ENCODE measurements at places on chromosomes 1 and 21. TPM values are rescaled to one million over a fixed set of nuclear protein-coding genes. Genes with fewer than 3 reads are reported as not detected.

- no peak for DNase-seq
Observed at GRCh38 chr1:153573351-153573750, 7.7 kb upstream of the S100A2 start.

DNA sequence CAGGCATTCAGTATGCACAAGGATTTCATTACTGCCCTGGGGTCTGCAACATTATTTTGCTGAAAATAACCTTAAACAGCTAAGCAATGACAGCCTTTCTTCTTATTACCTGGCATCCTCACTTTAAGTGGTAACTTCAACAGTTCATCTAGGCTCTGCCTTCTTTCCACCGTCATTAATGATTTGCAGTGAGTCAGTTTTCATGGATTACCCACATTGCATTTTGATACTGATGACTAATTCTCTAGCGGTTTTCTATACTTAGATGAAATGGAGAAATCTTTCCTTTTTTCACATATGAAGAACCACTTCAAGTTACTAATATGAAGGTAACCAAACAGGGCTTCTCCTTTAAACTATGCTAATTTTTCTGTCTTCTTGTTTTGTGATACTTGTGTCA is 226.9 kb upstream of the TMPRSS15 start:
- no peak for DNase-seq

DNA sequence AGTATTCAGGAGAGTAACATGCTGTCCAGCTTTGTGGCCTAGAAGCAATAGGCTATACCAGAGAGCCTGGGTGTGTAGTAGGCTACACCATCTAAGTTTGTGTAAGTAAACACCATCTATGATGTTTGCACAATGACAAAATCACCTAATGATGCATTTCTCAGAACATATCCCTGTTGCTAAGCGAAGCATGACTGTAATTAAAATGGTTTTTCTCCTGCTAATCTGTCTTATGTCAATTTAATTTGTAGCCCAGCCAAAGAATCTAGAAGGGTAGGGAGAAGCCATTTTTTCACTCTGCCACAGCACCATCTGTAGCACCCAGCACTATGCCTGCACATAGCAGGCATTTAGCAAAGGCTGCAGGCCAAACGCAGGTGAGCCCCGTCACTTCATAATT is 2.0 kb upstream of the TTC24 start:
- DNase-seq, result no peak

GRCh38 chr1:184734980-184735379 is 19.7 kb downstream of the EDEM3 start:
- DNase-seq, result no peak

DNA sequence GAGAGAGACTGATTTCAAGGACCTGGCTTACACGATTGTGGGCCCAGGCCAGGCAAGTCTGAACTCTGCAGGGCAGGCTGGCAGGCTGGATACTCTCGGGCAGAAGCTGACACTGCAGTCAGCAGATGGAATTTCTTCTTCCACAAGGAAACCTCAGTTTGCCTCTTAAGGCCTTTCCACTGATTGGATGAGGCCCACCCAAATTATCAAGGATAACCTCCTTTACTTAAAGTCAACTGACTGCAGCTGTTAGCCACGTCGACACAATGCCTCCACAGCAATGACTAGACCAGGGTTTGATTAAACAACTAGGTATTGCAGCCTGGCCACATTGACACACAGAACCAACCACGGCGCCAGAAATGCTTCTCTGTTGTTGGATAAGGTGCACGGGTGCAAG is 130.5 kb downstream of the PSMG1 start:
- DNase-seq, result no peak

DNA sequence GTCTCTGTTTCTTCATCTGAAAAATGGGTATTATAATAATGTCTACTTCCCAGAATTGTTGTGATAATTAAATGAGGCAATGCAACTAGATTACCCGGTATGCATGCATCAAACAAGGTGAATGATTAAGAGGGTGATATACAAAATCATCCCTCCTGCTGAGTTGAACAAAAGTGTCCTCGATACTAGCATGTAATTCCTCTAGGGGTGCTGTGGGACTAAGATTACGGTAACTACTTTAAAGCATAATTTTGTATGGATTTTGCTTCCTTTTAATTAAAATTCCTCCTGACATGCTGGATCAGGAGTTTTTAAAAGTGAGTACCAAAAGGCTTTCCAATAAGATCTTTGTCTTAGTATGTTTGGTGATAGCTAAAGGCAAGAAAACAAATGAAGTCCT is 98.7 kb upstream of the PRMT6 start:
- no peak for DNase-seq

DNALI1 gene
- total RNA-seq, result 10.0 TPM

ATP6V1G3 gene
- total RNA-seq, result not detected

DNA sequence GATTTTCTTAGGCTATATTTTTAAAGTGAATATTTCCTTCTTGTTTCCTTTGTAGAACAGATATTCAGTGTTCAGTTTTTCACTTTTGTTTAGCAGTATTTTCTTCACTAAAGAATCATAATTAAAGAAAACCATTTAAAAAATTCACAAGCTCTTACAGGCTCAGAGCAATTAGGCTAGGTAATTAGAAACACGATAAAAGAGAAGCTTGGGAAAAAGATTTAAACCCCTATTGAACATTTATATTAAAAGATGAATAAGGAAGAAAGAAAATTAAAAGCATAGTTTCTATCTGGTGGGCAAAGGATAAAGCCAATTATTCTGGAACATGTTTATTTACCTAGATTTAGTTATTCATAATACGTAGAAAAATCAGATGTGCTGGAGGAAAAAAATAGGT is 942.6 kb downstream of the PLA2G4A start:
- DNase-seq, result no peak

DYNLT4 gene
- not detected for total RNA-seq

PDC gene
- not detected for total RNA-seq

WNT2B gene
- total RNA-seq, result 0.15 TPM

DNA sequence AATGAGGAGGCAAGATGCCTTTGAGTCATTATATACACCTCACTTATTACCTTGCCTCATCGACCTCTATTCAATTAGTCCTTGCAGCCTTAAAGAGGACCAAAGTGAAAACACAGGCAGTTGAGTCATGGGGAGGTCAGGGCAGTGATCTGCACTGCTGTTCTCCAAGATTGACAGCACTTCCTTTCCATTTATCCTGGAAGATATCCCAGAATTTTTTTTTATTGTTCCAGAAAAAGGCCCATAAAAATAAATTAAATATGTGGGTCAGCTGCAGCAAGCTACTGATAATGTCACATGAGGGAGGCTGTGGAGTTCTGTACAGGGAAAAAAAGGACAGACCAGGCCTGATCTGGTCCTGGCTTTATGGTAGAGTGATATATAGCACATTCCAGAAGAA is 33.2 kb upstream of the CDC42BPA start:
- DNase-seq, result no peak

- peak; percentile 45 for DNase-seq
Observed at GRCh38 chr1:151314137-151314875, 12.9 kb downstream of the PI4KB start.

RIMS3 gene
- total RNA-seq, result 10.0 TPM

B3GALT2 gene
- total RNA-seq, result 0.81 TPM

- DNase-seq, result peak; percentile 79
Observed at GRCh38 chr1:21963477-21964217, 13.2 kb upstream of the CELA3B start.

ADCY10 gene
- 0.13 TPM for total RNA-seq

- DNase-seq, result no peak
Observed at GRCh38 chr21:31795992-31796391, 64.1 kb upstream of the SCAF4 start.

DNA sequence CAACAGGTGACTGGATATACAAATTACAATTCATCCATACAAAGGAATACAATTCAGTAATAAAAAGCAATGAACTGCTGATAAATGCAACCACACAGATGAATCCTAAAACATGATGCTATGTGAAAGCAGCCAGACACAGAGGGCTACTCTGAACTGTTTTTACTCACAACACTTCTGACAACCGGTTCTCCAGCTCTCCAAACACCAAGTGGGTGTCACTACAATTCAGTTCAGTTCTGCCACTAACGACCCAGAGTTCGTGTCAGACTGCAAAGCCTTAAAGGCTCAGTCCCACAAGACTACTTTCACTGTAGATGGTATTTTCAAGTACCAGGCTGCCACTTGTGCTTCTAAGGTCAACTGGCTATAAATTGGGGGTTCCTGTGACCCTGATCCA is 119.4 kb downstream of the SLC16A1 start:
- no peak for DNase-seq

GRCh38 chr1:168386949-168387586 is 106.4 kb downstream of the TBX19 start:
- DNase-seq, result no peak

- DNase-seq, result no peak
Observed at GRCh38 chr1:59718064-59718988, 96.4 kb upstream of the HOOK1 start.
